ENCODE measurements at places on chromosomes 7 and 10.
A peak's percentile ranks its signal among the peaks of the same experiment; 100 is the strongest.

DNA sequence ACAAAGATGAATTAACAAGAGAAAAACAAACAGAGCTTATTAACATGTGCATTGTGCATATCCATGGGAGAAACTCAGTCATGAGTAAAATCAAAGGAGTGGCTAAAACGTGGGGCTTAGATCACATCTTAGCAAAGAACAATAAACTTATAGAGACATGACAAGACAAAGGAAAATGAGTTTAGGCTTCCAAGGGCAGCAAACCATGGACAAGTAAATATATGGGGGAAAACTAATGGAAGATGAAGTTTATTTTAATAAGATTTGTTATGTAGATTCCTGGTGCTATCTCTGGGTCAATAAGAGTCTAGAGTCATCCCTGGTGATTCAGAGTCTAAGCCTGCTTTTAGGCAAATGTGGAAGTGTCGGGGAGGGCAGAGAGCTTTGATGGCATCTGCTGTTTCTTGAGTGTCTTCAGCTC, 87.2 kb upstream of the PLPP4 start:
- DNase-seq, result peak; percentile 55

GRCh38 chr7:18860221-18860620, 257.2 kb downstream of the TWIST1 start:
- no peak for DNase-seq

DNA sequence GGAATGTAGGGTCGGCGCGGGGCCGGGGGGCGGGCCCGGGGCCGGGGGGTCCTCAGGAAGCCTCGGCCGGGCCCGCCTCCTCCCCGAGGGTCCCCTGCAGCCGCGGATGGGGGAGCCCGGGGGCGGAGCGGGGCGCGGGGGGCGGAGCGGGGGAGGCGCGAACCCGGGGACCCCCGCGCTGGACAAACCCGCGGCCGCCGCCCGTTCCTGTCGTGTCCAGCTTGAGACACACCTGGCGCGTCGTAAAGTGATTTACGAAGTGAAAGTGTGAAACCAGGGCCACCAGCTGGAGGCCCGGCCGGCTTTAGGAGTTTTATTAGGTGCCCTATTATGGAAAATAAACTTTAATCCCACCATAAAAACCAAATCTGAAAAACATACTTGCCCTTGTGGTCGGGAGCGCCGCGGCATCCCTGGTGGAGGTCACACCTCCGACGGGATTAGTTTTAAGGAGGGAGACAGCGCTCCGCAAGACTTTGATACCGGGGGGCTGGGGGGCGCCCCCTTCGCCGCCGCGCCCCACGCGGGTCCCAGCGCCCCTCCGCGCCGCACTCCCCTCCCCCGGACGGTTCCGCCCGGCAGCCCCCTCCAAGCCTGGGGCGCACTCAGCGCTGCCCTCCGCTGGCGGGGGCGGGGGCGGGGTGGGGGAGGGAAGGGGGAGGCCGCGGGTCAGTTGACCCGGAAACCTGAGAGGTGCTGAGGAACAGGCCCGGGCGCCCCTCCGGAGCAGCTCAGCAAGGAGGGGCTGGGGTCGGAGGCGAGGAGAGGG, 10.3 kb downstream of the MNX1 start:
- DNase-seq, result no peak

GRCh38 chr7:147478796-147479195, 1111.8 kb upstream of the C7orf33 start:
- DNase-seq, result peak; percentile 38

DNA sequence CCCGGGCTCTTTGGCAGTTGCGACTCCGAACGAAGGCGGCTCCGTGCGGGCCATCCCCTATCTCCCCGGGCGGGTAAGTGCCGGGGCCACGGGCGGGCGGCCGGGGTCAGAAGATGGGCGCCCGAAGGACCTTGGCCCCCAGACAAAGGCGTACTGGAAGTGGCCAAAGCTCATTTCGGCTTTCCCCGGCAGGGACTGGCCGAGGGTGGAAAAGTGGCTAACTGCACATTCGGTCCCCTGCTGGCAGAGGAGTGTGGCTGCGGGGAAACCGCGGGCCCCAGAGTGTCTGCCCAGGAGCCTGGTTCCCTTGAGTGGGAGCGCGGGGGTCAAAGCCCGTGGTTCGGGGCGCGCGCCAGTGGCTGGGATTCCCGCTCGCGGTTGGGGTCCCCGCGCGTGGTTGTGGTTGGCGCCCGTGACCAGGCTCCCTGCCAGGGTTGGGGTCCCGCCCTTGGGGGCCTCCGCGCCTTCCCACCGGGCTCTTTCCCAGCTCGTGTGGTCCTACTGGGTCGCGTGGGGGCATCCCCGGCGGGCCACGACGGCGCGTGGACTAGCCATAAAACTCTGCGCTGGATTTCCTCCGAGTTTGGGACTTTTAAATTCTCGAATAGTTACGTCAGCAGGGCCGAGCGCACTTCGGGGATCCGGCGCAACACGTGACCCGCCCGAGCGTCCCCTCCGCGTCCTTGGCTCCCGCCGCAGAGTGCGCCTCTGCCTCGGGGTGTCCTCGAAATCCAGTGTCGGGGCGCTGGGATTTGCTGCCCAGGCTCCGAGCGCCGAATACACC, 124.4 kb downstream of the TACC2 start:
- peak; percentile 71 for DNase-seq

DNA sequence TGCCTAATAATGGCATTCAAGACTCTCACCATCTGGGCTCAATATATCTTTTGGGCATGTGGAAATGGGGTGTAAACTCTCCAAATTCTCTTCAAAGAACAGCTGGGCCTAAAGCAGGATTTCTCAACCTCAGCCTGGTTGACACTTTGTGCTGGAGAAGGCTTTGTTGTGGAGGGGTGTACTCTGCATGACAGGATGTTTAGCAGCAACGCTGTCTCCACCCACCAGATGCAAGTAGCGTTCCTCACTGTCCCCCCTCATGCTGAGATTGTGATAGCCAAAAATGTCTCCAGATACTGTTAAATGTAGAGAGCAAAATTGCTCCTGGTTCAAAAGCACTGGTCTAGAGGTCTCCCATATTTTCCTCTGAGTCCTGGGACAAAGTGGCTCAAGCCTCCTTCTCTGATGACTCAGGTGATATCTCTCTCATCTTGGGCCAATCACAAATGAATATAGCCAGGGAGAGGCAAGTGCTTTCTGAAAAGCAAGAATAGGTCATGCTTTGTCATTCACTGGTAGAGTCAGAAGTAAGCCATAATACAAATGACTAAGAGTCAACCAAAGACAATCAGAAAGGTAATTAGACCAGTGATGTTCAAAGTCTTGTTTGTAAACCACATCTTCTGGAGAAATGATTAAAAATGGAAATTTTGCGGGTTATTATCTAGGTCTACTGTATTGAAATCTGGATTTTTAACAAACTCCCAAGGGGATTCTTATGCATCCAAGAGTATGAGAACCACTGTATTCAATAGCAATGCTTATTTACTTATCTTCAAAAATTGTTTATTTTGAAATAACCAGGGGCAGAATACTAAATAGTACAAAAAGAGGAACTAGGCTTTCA, 330.8 kb downstream of the PTEN start:
- DNase-seq, result peak; percentile 26

GRCh38 chr7:109868215-109868860, 1222.6 kb upstream of the LRRN3 start:
- no peak for DNase-seq

DNA sequence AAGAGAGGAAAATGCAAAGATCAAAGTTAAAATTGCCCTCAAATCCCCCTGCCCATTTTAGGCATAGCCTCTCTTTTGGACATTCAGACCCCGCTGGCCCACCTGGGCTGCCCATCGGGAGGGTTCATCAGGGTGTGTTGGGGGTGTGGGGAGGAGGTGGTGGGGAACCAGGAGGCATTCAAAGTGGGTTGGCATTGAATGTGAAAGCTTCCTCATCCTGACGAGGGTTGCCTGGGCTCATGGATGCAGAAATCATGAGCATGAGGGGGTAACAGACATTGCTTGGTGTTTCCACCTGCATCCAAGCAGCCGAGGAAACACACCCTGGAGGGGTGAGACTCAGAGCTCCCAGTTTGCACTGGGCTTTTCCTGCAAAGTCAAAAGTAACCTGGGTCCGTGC, 20.6 kb downstream of the BTBD16 start:
- no peak for DNase-seq

DNA sequence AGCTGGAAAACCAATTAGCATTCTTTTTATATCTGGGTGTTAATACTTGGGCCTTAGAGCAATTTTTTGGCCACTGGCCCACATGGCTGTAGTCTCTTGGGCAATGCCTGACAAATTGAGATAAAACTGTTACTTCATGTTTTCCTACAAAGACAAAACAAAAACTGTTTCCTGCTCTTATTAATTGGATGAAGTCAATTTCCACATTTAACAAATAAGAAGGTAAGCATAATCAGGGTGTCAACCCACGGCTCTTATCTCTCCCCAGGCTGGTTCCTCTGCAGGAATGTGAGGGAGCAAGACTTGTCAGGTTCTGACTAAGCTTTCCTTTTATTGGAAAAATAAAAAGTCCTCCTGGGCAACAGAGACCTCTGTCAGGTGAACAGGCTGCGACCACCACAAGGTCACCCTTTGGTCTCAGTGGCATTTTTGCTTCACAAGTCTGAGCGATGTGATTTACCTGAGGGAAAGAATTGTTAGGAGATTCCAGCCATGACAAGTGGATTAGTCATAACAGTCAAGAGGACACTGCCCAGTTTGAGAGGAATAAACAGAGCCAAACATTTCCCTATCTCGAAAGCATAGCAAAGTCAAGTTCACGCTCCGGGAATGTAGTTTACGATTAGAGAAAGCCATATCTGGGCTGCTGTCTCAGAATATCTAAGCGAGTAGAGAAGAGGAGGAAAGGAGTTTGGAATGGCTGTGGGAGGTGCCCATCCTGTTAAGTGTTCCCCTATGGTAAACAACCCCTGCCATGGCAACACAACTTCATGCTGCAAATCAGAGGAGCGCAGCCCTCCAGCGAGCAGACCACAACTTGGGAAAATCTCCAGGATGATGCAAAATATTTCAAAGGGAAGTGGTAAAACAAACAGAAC, 144.4 kb downstream of the TES start:
- peak; percentile 95 for DNase-seq

GRCh38 chr7:30652132-30652531, 30.1 kb downstream of the CRHR2 start:
- DNase-seq, result no peak

DNA sequence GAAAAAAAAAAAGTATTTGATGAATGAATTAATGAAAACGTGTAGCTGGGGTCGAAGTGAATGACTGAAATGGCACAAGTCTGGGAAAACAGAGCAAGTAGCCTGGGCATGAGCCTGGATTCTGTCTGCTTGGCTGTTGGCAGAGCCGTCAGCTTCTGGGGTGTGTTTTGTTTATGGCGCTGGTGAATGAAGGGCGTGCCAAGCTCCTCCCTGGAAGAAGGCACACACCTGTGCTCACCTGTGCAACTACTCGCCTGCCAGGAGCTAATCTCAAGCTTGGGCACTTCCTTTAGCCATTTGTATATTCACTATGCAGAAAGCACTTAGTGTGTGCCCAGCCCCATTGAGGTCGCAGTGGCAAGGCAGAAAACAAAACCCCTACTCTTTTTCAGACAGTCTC, 74.1 kb downstream of the GTF2IRD1 start:
- DNase-seq, result no peak

DNA sequence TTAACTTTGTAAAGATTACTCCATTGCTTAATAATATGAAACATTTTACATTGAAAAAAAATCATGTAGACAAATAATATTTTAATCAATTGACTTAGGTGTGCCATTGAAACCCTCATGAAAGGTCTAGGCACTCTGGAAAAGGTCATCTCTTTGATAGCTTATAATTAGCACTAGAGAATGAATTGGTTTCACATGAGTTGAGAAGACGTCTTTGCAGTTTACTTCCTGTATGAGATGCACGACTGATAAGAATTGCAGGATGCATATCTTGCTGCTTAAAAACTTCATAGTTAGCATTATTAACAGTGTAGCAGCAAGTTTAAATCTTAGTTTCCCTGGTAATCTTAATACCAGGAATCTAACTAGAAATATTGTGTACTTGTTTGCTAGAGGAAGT, 614.2 kb upstream of the COBL start:
- no peak for DNase-seq
